ENCODE measurements at places on chromosomes 12 and 14.
A peak's percentile ranks its signal among the peaks of the same experiment; 100 is the strongest.

DNA sequence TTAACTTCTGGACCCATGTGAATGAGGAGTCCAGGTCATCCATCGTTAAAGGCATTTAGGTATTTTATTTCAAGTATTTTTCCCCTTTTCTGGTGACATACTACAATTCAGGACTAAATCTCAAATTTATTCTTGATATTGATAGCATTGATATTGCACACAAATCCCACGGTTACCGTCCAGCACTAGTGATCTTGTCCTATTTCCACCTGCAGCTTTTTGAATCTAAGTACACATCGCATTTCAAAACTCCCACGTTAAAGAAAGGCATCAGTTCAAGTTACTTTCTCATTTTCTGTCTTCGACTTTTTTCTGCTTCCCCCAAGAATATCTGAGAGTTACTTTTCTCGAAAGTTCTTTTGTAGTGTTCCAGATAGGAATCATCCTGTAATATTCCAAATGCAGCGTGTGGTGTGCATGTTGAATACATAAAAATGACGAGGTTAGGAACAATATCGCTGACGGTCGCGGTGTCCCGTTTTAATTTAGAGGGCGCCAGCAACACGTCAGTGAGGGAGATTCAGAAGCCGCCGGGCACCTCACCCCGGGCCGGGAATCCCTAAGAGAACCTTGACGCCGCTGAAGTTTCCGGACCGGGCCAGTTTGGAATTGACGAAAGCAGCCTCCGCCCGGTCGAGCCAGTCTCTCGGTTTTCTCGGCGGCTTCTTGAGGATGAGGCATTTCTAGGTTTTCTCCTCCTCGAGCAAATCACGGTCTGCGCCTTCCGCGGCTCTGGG lies 569 bp upstream of the RGS6 start:
- peak; percentile 16 for DNase-seq

- peak; percentile 96 for DNase-seq
Observed at GRCh38 chr12:68745904-68746571, at the start of gene SLC35E3. Gene SLC35E3 (plus strand): TSS chr12:68746176. CDS start chr12:68746378, 202 bp downstream.

DNA sequence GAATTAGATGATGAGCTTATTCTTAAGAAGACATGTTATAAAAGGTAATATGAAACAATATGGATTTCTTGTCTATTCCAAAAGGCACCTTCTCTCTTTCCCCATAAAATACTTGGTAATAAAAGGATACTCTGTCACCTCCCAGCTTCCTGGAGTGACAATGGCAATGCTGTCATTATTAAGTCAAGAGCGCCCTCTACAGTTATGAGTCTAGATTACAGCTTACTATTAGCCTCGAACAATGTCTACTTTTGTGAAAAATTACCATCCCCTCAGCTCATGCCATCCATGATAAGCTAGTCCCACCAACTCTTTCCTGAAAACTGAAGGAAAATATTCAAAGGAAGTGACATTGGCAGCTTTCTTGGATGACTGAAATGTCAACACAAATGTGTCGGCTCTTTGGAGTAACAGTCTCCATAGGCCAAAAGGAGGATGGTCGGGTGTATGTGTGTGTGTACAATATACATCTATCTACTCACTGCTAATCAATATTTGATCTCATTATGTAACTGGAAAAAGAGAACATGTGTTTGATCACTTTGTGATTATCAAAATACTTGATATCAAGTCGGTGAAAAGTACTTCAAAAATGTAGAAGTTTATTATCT lies 48.7 kb upstream of the CDKN3 start:
- peak; percentile 55 for DNase-seq

- DNase-seq, result no peak
Observed at GRCh38 chr12:2238111-2238510, 185.3 kb downstream of the CACNA1C start.

- no peak for DNase-seq
Observed at GRCh38 chr12:27109334-27110028, 27.1 kb upstream of the C12orf71 start.

Measured in SK-N-SH (cell line).